Sigmoid colon (tissue), 7 donors: ENCODE measurements at places on chromosomes 2 and 18. TPM values are rescaled to one million over a fixed set of nuclear protein-coding genes. Genes with fewer than 3 reads are reported as not detected.
A peak's percentile ranks its signal among the peaks of the same experiment; 100 is the strongest.

DNA sequence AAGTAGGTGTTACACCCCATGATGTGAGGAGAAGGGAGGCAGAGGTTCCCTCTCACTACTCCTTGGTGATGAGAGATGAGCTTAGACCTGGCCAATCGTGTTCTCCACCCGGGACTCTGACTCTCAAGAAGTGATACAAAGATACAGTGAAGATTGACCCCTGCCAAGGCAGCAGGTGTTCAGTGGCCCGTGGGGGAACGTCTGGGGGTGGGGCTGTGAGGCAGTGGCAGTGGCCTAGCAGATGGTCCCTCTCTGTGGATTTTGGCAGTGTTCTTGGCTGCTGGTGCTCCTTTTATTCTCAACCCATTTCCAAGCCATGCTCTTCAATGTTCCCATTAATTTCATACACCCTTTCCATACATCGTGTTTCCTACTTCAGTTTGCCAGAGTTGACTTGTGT lies 120.4 kb upstream of the NEDD4L start:
- no peak for DNase-seq

GRCh38 chr2:242052421-242052820 lies 182.9 kb downstream of the RTP5 start:
- no peak for DNase-seq

DNA sequence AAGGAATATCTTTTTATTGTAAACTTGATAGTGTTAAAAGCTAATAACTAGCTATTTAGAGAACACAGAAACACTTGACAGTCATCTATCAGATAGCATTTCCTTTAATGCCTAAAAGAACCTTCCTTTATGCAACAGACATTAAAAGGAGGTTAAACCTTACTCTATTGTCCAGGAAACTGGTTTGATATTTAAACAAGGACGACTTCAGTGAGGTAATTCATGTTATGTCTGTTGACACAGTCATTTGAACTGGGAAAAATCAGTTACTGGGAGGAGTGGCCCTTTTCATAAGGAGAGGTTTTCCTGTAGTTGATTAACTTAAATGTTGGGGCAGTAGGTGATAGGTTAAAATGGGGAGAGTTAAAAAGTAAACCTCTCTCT lies 6.7 kb downstream of the TGIF1 start:
- DNase-seq: no peak

DNA sequence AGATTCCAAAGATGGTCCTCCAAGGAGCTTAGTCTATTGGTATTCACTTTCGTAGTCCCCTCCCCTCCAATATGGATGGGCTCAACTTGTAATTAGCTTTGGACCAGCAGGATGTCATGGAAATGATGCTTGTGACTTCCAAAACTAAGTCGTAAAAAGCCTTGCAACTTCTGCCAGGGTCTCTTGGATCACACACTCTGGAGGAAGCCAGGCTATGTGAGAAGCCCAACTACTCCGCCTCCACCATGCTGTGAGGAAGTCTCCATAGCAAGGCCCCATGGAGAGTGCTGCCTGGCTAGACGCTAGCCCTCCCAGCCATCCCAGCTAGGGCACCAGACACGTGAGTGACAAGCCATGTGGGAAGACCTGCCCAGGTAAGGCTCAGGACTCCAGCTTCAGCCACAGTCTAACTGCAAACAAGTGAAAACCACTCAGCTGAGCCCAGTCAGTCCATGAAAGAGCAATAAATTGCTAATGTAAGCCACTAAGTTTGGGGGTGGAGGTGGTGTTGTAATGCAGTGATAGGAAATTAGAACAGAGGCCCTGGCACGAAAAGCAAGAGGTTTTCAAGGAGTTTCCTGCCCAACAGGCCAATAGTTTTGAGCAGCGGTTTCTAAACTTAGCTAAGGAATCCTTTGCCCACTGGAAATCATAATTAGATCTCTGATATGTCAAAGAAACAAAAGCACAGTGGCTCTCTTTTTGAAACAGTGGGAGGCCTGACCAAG lies 77.5 kb upstream of the GLI2 start:
- DNase-seq: peak; percentile 37

- DNase-seq: no peak
Measured at GRCh38 chr2:157501026-157501425, 57.1 kb upstream of the CYTIP start.

DNA sequence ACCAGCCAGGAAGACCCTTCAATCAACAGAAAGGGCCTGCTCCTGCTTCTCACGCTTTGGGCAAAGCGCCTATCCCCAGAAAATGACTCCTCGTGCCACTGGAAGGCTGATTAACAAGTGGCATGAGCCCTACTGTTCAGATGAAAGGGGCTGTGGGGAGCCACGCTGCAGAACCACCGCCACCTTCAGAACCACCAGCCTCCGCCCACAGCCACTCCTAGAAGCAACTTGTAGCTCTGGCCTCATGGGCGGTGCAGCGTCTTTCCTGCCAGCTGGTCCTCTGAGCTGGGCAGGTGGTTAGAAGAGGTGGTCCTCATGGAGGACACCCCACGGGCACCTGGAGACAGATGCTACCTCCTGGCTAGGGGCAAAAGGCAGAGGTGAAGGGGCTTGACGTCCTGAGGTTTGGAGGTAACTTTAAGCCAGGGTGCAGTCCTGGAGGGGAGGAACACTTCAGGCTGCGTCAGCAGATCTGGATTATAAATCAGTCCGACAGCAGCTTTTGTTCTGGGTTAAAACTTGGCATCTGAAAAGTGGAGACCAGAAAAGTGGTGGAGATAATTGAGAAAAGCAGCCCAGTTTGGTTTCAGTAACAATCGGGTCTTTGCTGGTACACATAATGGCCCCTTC lies 861 bp upstream of the SEMA4C start:
- DNase-seq: peak; percentile 85

DNA sequence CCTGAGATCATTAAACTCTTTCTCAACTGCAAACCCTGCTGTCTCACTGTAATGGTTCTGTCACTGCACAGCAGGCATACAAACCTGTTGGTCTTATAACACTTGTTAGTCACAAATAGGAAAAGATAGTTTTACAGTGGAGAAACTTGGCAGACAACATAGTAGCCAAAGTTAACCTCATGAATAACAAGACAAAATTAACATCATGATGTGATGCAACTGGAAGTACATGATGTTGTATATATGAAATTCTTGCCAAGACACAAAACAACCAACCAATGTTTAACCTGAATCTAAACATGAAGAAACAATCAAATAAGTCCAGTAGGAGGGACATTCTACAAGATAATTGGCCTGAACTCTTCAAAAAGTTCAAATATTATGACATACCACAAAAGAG lies 189.3 kb downstream of the RNF152 start:
- DNase-seq: no peak

DNA sequence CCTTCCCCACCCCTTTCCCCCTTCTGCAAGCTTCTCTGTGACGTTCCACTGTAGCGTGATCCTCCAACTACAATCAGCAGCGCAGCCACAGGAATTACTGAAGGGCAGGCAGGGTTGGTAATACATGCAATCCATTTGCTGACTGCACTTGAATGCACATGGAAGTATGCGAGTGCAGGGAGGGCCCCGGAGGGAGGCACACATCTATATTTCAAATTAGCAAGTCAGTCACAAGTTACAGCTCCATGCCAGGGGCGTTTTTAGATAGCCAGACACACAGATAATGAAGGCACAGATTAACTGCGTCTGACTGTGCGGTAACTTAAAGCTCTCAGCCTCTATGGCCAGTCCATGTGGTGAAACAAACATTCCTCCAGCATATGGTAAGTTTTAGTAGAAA lies 209.2 kb upstream of the GATA6 start:
- no peak for DNase-seq

- no peak for DNase-seq
Measured at GRCh38 chr18:54210463-54210862, 14.0 kb downstream of the MBD2 start.

GRCh38 chr18:77984178-77984577 lies 734.5 kb downstream of the GALR1 start:
- DNase-seq: no peak

DNA sequence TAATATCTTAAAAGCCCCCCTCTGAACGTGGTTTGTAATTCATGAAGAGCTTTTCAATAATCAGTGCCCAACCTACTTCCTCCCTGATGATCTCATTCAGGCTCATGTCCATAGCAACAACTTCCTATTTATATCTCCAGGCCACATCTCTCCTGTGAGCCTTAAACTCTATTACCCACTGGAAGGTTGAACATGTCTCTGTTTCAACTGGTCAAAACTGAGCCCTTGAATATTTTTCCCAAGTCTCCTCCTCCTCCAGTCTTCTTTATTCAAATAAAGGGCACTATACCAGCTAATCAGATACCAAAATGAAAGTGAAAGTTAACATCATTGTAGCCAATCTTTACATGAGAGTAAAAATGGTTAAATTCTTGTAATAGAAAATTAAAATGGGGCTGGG lies 63.7 kb upstream of the ITGA4 start:
- DNase-seq: no peak

CYP27C1 gene
- total RNA-seq: 0.33 TPM

GREB1L gene
- 4.4 TPM for total RNA-seq

FAM117B gene
- total RNA-seq: 8.9 TPM

MC4R gene
- total RNA-seq: not detected

NEB gene
- under 0.01 TPM for total RNA-seq
